ENCODE measurements at places on chromosomes 7 and 10. TPM values are rescaled to one million over a fixed set of nuclear protein-coding genes. Genes with fewer than 3 reads are reported as not detected.

Gene KLF14
- total RNA-seq = 0.35 TPM

GRCh38 chr7:78601728-78602127 lies 803.2 kb downstream of the PHTF2 start:
- no peak for DNase-seq

DNA sequence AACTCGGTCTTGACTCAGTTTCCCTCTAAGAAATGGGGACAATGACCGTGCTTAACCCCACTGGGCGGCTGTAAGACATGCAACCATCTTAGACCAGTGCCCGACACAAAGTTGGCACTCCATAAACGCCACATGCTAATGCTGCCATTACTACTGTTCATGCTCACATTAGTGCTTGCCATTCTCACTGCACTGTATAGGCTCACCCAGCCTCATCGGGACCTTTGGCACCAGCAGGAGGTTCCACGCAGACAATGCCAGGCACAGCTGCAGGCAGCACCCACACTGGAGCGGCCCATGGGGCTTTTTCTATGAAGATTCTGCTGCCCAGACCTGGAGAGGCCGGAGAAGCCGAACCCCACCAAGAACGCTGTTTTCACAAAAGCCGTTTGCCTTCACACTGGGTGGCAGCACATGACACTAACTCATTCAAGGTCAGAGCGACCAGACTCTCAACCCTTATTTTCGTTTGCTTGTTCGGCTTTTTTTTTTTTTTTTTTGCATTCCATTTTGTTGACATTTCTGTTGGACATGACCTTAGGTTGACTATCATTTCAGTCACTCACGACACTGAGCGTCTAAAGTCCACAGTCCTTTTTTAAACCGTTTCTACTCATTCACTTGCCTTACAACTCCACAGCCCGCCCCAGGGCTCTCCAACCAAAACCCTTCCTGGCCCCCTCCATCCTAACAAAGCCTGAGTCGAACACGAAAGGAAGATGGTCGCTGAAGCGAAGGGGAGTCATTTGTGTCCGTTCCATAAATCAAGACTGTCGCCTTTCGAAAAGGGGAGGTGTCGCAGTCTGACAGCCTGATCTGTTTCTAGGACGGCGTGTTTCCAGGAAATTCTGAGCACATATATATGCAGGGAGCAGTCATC lies 124.4 kb upstream of the RNF32 start:
- DNase-seq = no peak

DNA sequence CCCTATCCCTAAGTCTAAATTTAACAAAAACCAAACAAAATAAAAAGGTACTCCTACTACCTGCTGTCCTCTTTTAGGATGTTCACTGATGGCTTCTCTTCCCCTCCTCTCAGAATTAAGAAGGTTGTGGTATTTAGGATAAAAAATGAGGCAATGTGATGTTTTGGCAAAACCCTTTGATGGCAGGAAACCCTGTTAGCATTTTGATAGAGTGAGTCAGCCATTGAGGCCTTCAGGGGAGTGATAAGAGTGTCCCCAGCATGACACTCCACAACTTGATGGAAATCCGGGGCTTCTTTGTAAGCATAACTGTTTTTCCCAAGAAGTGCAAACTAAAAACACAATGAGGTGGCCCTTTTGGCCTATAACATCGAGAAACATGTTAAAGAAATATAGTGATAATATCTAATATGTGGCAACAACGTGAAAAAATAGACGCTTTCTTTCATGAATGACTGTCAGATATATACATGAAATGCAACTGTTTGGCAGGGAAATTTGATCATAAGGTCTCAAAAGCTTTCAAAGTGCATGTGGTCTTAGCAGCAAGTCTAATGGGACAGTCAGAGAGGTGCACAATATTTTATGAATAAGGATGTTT lies 55.0 kb downstream of the PRTFDC1 start:
- no peak for DNase-seq

- no peak for DNase-seq
These were observed 98.0 kb downstream of the MAD1L1 start for GRCh38 chr7:2134740-2135139.

GRCh38 chr10:79305988-79306387 lies 41.3 kb upstream of the PPIF start:
- no peak for DNase-seq

GRCh38 chr7:116769546-116769945 lies 92.8 kb upstream of the CAPZA2 start:
- DNase-seq = no peak

DNA sequence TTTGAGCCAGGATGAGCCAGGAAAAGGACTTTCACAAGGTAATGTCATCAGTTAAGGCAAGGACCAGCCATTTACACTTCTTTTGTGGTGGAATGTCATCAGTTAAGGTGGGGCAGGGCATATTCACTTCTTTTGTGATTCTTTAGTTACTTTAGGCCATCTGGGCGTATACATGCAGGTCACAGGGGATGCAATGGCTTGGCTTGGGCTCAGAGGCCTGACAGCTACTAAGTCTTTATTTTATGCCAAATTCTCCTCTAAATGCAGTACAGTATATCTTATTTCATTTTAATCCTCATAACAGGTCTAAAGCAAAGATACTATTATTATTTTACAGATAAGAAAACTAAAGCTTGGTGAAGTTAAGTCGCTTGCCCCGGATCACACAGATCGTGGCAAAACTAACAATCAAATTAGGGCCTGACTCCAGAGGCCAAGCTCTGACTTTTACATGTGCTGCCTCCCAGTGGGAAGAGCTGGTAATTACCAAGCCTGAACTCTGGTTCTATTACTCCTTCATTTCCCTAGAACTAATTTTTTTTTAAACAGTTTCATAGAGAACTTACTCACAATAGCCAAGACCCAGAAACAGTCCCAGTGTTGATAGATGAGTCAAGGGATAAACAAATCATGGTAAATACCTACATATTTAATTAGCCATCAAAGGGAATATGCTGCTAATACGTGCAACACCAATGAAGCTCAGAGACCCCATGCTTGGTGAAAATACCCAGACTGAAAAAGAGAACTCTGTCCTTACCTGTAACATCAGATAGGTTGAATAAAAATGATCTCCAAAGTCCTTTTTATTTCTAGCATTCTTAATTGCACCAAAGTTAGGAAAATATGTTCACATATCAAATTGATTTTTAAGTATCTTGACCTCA lies 35.4 kb downstream of the C7orf25 start:
- DNase-seq = no peak

DNA sequence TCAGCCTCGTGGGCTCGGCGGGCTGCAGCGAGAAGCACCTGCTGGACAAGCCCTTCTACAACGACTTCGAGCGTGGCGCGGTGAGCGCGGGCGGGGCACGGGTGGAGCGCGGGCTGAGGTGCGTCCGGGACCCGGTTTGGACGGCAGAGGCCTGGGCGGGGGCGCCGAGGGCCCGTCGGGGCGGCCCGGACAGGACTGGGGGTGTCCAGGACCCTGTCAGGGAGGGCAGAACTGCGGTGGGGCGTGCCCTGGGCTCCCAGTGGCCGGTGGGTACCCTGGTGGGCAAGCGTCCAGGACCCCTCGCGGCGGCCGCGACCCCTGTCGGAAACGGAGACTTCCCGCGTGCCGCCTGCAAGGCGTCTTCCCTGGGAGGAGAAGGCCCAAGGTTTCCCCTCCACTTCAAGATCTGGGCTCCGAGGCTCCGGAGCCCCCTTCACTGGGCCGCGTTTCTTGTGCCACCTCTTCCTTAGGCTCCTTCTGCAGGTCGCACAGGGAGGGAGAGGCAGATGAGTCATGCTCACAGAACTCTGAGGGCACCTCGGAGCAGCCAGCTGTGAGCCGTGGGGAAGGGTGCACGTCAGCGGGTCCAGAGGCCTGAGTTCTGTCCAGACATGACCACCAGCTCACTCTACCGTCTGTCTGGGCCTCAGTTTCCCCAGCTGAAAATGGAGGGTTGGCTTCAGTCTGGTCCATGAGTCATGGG lies 485 bp downstream of the ALOX5 start:
- peak; percentile 53 for DNase-seq

DNA sequence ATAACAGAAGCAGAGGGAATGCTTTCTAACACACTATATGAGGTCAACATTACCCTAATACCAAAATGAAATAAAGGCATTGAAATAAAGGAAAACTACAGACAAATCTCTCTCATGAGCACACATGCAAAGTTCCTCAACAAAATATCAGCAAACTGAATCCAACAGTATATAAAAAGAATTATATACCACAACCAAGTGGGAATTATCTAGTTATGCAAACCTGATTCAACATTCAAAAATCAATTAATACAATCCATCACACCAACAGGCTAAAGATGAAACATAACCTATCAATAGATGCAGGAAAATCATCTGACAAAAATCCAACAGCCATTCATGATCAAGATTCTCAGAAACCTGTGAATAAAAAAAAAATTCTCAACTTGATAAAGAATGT lies 34.5 kb downstream of the LMBR1 start:
- no peak for DNase-seq

Data from right atrium auricular region (tissue), 2 donors.